ENCODE measurements at places on chromosomes 11 and 22.

DNA sequence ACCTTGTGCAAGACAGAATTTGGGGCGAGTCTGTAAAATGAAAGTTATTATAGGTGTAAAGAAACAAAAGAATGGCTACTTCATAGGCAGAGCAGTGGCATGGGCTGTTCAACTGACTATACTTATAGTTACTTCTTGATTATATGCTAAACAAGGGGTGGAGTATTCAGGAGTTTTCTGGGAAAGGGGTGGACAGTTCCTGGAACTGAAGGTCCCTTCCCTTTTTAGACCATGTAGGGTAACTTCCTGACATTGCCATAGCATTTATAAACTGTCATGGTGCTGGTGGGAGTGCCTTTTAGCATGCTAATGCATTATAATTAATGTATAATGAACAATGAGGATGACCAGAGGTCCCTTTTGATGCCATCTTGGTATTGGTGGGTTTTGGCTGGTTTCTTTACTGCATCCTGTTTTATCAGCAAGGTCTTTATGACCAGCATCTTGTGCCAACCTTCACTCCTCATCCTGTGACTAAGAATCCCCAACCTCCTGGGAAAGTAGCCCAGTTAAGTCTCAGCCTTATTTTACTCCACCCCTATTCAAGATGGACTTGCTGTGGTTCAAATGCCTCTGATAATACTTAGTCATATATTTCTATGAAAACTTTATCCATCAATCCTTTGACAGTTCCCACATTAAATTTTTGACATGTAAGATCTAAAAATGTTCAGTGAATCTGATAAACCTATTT, 118.6 kb downstream of the ARHGAP42 start:
- no peak for DNase-seq

DNA sequence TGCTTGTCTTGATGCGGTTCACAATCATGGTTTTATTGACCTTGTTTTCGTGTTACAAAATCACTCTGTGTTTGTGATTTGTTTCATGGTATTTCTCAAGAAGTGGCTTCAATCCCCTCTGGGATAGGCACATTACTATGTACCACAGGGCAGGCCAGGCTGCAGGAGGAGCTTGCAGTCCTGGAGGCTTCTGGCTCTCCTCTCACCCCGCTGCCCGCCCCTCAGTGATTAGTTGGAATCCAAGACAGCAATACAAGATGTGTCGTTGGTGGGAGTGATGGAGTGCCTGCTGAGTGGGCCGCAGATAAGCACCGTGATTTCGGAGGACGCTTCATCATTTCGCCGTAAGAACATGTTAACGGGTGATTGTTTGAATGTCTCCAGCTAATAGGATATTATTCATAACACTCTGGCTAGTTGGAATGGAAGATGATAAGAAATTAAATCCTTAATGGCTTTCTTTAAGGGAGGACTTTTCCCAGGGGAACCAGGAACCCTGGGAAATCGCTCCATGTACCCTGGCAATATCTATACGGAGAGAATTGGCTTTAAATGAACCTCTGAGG, 384.4 kb downstream of the MIAT start:
- no peak for DNase-seq

- DNase-seq: no peak
Measured at GRCh38 chr11:29438815-29439214, 578.0 kb downstream of the KCNA4 start.

- no peak for DNase-seq
Measured at GRCh38 chr11:8533332-8533731, 60.7 kb downstream of the STK33 start.

DNA sequence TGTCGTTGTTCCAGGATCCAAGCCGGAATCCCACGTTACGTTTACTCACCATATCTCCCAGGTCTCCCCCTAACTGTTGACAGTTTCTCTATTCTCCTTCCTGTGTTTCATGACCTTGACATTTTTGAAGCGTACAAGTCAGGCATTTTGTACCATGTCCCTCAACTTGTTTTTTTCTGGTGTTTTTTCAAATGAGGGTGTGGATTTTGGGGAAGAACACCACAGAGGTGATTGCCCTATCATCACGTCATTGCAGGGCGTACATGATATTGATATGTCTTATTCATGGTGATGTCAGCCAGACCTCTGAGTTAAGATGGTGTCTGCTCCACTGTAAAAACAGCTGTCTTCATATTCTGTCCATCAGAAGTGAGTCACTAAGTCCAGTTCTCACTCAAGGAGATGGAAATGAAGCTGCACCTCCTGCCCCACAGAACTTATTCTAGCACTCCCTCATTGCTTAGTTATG, 28.3 kb upstream of the SOX10 start:
- no peak for DNase-seq

GRCh38 chr11:16612566-16613261, 125.7 kb upstream of the C11orf58 start:
- DNase-seq: no peak

DNA sequence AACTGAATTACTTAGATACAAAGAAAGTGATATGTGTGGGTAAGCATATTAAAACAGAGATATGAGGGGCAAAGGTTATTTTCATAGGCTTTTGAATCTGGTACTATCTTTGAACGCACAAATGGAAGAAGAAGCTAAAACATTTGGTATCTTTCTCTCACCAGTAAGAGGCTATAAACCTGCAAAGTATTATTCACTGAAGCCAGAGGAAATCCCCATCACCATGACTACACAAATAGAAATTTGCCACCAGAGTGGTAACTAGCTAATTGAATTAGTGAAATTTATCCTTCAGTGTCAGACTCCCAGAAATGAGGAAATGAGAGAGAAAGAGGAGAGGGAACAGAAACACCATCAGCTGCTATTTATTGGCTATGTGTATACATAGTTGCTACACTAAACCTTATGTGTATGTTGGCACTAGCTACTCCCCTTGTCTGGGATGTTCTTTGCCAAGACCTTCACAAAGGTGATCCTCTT, 503.4 kb downstream of the DLG2 start:
- no peak for DNase-seq

DNA sequence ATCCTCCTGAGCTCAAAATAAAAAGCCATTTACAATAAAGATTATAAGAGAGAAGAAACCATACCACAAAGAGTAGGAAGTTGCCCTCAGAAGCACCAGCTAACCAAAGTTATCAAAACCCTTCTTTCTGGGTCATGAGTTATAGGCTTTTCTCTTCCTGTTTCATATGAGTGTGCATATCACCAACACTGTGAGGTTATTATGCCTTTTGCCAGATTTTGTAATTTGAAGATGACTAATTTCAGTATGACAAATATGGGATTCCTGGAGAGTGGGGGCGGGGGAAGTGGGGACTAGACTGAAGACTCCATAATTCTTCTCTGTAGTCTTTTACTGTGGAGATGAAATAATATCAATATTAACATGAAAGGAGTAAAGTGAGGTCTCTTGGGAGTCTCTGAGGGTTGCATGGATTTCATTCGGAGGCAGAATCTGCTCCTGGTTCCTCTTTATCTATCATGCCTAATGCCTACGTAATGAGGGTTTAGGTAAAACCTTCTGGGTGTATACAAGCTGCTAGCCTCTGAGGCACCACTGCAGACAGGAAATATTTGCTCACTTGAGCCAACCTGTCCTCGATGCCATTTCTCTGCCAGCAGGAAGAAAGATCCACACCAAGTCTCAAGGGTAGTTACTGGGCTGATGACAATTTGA, 2.1 kb downstream of the LPXN start:
- peak; percentile 75 for DNase-seq

GRCh38 chr22:19879992-19880785, 25.5 kb upstream of the GNB1L start:
- DNase-seq: no peak

- no peak for DNase-seq
Measured at GRCh38 chr22:47626428-47627390, 864.3 kb downstream of the TBC1D22A start.

DNA sequence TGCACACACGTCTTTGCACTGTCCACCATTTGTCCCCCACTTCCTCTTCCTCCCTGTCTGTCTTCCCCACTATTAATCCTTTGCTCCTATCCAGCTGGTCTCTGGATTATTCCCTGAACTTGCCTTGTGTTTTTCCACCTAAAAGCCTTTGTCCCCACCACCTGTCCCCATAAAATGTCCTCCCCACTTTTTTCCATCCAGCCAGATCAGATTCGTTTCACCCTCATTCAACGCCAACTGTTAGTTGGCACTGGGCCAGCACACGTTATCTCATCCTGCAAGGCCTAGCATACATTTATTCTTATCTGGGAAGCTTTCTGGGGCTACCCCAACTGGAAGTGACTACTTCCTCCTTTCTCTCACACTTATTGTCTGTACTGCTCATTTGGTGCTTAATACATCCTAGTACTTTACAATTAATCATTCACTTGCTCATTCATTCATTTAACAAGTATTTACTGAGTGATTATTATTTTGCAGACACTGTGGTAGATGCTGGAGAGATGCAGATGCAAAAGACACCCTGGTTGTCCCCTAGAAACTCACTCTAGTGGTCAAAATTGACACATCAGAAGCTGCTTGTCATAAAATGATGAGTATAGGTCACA, 96.2 kb downstream of the RASSF10 start:
- no peak for DNase-seq

DNA sequence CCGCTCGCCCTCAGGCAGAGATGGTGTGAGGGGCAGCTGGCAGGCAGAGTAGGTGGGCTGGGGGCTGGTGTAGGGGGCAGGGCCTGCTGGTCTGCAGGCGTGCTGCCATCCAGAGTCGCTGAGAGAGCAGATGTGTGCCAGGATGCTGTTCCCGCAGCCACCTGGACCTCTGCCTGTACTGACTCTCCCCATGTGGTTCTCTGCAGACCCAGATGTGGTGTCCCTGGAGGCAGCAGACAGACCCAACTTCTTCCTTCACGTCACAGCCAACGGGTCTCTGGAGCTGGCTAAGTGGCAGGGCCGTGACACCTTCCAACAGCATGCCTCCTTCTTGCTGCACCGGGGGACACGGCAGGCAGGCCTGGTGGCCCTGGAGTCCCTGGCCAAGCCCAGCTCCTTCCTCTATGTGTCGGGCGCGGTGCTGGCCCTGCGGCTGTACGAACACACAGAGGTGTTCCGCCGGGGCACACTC, 58.6 kb downstream of the OTOG start:
- no peak for DNase-seq

GRCh38 chr22:43481568-43482317, 69.9 kb downstream of the MPPED1 start:
- DNase-seq: peak; percentile 32

DNA sequence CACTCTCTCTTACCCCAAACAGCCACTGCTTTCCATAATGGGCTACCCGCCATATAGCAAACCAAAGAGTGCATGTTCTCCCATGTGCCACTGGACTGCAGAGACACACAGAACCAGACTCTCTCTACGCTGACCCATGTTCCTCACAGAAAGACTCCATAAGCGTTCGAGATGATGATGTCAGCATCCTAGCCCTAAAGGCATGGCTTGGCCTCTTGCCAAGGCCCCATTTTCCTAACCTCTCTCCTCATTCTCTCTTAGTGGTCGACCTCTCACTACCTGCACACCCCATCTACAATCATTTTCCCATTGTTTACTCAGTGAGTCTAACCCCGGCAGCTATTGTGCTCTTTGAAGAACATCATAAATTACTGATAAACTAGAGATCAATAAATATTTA, 4.9 kb downstream of the NDUFC2 start:
- no peak for DNase-seq

- DNase-seq: no peak
Measured at GRCh38 chr11:42315267-42315666, 855.8 kb upstream of the LRRC4C start.

GRCh38 chr11:68840661-68841653, 759 bp downstream of the CPT1A start:
- DNase-seq: peak; percentile 39

GRCh38 chr22:39634530-39635405, 64.2 kb downstream of the CACNA1I start:
- peak; percentile 28 for DNase-seq

- DNase-seq: no peak
Measured at GRCh38 chr11:86523738-86524619, 148.4 kb downstream of the ME3 start.

GRCh38 chr22:27610863-27611786, 190.4 kb downstream of the MN1 start:
- DNase-seq: no peak

- DNase-seq: no peak
Measured at GRCh38 chr22:11360632-11361031, 4167.4 kb upstream of the OR11H1 start.

- DNase-seq: no peak
Measured at GRCh38 chr11:66904561-66904960, 47.7 kb downstream of the LRFN4 start.

GRCh38 chr22:28002181-28002700, 83.2 kb upstream of the PITPNB start:
- DNase-seq: no peak

GRCh38 chr11:2999464-2999998, 7.4 kb upstream of the NAP1L4 start:
- no peak for DNase-seq

- no peak for DNase-seq
Measured at GRCh38 chr11:2886191-2886894, 768 bp upstream of the CDKN1C start.

DNA sequence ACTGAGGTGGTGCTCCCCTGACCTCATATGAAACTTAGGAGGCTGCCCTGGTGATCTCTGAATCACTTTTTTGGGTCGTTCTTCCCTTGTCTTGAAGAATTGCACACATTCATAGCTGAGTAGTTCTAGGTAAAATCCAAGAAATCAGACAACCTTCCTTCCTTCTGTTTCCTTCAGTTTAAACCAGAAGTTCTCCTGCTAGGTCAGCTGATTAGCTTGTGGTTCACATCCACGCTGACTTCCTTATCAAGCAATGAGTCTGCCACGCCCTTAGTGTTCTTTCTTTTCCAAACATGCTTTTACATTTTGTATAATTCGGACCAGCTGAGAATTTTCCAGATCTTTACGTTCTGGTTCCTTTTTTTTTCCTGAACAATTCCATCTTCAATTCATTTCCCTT, 892.8 kb downstream of the NTM start:
- DNase-seq: no peak

- no peak for DNase-seq
Measured at GRCh38 chr11:1271002-1271401, 38.4 kb downstream of the TOLLIP start.

- no peak for DNase-seq
Measured at GRCh38 chr11:70517203-70517602, 118.9 kb downstream of the CTTN start.

- DNase-seq: no peak
Measured at GRCh38 chr22:26556904-26557303, 33.0 kb downstream of the TPST2 start.

GRCh38 chr11:9530020-9530621, 43.3 kb upstream of the WEE1 start:
- no peak for DNase-seq
